ENCODE measurements at places on chromosomes 2 and 18.

- DNase-seq, result no peak
Observed at GRCh38 chr2:215003001-215003400, 135.4 kb downstream of the ABCA12 start.

- DNase-seq, result no peak
Observed at GRCh38 chr2:191938779-191939178, 91.9 kb upstream of the CAVIN2 start.

GRCh38 chr2:70541481-70542020, 12.1 kb downstream of the TGFA start:
- no peak for DNase-seq

DNA sequence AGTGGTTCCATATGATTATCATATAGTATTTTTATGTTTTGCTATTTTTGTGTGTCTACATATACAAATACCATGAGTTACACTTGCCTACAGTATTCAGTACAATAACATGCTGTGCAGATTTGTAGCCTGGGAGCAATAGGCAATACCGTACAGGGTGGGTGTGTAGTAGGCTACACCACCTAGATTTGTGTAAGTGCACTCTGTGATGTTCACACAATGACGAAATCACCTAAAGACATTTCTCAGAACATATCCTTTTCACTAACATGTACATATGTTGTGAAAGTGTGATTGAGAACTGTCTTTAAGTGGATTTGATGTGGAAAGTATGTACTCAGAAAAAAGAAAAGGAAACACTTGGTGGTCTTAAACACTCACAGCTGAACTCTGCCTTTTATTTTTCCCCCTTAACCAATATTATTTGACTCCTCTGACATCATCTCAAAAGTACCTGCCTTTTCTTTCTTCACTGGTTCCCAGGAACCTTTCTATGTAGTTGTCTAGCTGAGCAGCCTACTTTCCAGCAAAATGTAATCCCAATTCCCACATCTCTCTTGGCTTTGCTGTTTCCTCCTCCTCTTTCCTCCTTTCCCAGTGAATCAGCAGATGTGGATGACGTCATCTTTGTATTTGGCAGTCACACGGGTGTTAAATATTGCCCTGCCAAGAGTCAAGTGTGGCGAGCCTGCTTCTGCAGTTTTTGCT, 47.7 kb downstream of the OSBPL6 start:
- no peak for DNase-seq

GRCh38 chr2:27086724-27087593, at the start of gene KHK:
Gene KHK (plus strand): TSS chr2:27086772. CDS start chr2:27087260, 488 bp downstream.
- no peak for DNase-seq

DNA sequence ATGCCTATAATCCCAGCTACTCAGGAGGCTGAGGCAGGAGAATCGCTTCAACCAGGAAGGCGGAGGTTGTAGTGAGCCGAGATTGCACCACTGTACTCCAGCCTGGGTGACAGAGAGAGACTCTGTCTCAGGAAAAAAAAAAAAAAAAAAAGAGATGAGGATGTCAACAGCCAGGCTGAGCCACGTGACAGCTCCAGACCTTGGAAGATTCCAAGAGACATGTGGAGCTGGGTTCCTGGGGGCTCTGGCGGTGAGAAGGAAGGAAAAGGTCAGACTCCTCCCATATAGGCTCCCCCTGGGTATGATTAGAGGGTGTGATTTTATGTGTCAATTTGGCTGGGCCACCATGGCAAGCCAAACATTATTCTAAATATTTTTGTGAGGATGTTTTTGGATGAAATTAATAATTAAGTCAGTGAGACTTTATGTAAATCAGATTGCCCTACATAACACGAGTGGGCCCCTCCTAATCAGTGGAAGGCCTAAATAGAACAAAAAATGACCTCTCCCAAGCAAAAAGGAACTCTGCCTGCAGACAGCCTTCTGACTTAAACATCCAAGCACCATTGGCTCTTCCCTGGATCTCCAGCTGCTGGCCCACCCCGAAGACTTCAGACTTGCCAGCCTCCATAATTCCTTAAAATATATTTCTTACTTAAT, 81.6 kb downstream of the MRO start:
- no peak for DNase-seq

DNA sequence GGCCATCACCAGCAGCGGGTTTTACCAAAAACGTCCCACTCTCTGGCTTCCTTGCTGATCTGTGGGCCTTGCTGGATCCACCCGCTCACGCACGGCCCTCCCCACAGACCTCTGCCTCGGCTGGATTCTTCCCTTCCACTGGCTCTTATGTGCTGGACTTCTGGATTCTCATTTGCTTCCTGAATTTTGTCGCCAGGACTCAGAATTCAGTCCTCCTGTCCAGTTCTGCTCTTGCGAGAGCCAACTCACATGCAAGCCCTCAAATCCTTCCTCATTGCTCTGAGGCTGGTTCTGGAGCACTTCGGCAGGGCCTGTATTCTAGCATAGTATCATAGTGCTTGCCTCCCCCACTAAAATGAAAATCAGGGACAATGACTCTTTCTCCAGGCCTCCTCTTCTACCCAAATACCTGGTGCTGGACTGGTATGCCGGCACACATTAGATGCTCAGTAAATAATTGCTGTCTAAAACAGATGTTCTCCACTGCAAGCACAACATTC, 115.5 kb downstream of the ATL2 start:
- no peak for DNase-seq

- no peak for DNase-seq
Observed at GRCh38 chr2:234517971-234518370, 21.1 kb upstream of the ARL4C start.

GRCh38 chr18:28884304-28884703, 707.4 kb upstream of the CDH2 start:
- DNase-seq, result no peak

- no peak for DNase-seq
Observed at GRCh38 chr18:50158866-50159653, 35.9 kb downstream of the MYO5B start.

GRCh38 chr2:168734199-168734760, 68.2 kb upstream of the NOSTRIN start:
- DNase-seq, result no peak

All from activated CD4-positive, CD25-positive, alpha-beta regulatory T cell (primary cell).